ENCODE measurements at places on chromosomes 12 and 14.

GRCh38 chr12:128909653-128910052 is 56.4 kb downstream of the GLT1D1 start:
- no peak for DNase-seq

DNA sequence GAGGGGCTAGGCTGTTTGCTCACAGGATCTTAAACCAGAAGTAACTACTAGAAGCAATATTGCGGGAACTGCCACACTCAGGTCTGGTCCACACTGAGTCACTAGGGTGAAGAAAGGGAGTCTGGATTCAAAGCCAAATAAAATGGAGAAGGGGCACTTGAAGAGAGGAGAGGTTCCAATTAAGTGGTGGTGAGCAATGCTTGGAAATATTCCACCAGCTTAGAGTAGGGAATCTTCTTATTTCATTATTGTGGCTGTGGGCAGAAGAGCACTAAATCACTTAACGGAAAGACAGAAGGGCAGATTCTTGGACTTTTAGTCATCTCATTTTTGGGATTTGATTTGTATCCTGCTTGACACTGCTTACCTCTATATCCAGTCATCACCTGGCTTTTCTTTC is 48.6 kb upstream of the PPP1R12A start:
- no peak for DNase-seq

DNA sequence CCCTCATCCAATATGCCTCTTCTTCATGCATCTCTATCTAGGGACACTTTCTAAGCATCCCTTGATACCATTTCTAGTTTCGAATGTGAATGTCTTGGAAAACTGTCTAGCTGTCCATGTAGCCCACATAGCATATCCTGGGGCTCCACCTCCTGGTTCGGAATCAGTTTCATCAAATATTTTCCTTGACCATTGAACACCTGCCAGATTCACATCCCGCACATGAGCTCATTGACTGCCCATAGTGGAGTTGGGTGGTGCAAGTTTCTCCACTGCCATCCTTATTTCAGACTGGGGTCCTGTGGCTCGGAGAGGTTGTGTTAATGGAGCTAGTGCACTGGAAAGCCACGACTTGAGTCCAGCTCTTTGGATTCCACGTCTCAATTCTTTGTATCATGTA is 58.6 kb upstream of the TMEM263 start:
- DNase-seq, result no peak

DNA sequence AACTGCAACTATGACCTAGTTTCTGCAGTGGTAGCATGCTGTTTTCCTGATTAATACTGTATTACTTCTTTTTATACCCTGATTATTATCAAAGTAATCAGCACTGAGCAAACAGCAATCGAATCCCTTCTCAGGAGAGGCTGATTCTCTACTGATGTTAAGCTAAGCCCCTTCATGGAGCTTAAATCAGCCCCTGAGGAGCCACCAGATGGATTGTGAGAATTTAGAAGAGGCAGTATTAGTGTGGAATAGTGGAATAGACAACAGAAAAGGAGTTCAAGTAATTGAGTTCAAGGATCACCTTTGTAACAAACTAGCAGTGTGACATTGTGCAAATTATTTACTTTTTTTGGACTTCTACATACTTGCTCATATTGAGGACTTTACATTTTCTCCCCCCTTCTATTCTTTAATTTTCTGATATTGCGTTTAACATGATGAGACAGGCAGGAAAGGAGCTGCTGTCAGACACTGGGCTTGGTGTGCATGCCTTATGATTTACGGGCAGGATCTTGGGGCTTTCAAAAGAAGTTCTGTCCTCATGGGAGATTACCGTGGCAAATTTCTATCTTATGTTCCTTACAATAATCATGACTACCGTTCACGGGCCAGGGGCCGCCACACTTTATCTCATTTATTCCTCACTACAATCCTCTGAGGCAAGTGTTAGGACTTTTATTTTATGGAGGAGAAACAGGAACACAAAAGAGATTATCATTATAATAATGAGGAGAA is 68.0 kb downstream of the PTPRR start:
- DNase-seq, result no peak

GRCh38 chr12:25056011-25056410 is 107.1 kb upstream of the BCAT1 start:
- no peak for DNase-seq

- DNase-seq, result no peak
These were observed 5.7 kb downstream of the SHMT2 start for GRCh38 chr12:57235017-57235727.

- no peak for DNase-seq
These were observed 96.1 kb downstream of the PPHLN1 start for GRCh38 chr12:42421844-42422779.

- DNase-seq, result no peak
These were observed 9.3 kb upstream of the GMFB start for GRCh38 chr14:54498095-54498531.

DNA sequence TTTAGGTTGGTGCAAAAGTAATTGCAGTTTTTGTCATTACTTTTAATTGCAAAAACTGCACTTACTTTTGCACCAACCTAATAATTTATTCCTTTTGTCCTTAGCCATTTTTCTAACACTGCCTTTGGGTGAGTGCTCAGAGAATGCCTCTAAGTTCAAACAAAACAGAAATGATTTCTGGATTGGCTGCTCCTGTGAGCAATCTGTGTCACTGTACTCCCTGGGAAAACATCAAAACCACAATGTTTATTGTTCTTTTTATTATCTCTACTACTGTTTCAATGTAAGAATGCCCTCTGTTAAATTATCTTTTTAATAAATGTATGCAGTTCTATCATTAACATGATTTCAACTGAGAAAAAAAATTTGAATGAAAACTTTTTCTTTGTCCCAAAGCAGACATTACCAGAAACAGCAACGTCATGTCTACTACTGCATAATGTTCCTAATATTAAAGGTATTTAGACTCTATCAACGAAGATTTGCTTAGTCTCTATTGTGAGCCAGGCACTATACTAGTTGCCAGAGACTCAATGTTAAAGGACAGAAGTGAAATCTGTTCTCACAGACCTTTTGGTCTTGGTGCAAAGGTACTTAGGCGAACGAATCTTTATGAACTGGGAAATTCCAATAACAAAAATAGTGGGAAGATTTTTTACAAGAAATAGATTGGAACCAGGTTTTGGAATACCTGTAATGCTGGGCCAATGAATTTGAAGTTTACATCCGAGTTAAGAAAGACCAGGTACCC is 6.2 kb downstream of the SLC41A2 start:
- no peak for DNase-seq

- DNase-seq, result no peak
These were observed 120.0 kb upstream of the SLC38A2 start for GRCh38 chr12:46492471-46493085.

DNA sequence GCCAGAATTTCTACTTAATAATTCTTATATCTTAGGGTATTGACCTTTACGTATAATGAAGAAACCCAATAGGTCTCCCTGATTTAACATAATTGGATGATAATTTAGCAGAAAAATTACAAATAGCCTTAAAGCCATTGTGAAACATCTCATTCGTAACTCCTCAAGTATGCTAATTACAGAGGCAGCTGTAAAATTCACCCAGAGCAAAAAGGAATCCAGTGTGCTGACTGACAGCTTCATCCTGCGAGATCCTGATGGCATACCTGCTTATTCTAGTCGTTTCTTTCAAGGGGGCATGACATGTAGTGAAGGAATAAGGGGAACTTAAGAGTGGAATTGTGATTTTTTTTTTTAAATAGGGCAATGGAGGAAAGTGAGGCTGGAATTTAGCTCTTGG is 291.5 kb downstream of the FUT8 start:
- no peak for DNase-seq
